ENCODE measurements at places on chromosomes 6 and 20.

DNA sequence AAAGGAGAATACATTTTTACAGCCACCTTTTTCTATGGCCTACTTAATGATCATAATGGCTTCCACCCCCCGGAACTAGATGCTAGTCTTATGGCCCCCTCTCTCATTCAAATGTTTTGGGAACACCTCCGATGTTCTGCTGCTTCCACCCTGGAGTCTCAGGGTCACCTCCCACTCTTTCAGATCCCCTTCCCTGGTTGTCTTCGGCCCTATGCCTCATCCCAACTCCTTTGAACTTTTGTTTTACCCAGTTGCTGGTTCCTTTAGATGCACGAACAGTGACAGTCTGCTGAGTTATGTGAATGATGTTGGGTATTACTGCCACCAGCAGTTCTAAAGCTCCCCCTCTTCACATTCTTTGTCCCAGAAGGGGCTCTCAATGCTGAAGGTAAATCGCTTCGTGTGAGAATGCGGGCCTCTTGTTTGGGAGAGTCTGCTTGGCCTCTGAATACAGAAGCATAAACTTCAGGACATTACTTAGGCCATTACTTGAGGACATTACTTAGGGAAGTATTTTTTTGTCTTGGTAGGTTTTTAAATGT lies 309.1 kb downstream of the SOX4 start:
- DNase-seq: no peak

DNA sequence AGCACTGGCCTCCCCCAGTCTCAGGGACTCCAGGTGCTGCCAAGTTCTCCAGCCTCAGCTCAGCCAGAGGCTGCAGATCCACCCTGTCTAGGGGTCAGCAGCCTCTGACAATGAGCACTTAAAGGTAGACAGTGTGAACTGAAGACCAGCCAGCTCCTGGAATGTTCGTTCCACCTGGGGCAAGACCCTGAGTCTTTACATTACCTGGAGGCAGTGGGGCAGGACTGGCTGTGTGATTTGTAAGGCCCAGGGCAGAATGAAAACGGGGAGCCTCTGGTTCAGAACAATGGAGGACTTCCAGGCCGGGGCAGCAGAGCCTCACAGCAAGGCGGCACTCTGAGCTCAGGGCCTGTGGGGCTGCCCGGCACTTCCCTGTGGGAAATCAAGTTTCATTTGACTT lies 65.0 kb downstream of the CTCFL start:
- no peak for DNase-seq

DNA sequence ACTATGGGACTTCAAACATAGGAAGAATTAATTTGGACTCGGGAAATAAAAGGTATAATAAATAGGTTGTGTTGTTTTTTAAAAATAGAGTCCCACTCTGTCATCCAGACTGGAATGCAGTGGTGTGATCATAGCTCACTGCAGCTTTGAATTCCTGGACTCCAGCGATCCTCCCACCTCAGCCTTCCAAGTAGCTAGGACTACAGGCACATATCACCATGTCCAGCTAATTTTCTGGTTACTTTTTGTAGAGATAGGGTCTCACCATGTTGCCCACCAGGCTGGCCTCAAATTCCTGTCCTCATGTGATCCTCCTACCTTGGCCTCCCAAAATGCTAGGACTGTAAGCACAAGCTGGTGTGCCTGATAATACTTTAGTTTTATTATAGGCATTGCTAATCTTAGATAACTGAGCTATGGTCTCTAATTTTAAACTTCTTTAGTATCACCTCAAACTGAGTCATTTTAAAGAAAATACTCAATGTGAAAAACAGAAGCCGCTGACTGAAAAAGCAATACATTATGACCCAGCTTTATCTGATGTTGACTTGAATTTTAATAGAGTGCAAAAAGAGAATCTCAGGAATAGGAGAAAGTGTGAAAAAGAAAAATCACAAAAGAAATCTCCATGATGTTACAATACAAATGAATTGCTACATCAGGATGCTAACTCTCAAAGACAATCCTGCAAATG lies 251.0 kb downstream of the RNGTT start:
- DNase-seq: no peak

- no peak for DNase-seq
Observed at GRCh38 chr6:72683797-72684196, 61.9 kb downstream of the KCNQ5 start.

DNA sequence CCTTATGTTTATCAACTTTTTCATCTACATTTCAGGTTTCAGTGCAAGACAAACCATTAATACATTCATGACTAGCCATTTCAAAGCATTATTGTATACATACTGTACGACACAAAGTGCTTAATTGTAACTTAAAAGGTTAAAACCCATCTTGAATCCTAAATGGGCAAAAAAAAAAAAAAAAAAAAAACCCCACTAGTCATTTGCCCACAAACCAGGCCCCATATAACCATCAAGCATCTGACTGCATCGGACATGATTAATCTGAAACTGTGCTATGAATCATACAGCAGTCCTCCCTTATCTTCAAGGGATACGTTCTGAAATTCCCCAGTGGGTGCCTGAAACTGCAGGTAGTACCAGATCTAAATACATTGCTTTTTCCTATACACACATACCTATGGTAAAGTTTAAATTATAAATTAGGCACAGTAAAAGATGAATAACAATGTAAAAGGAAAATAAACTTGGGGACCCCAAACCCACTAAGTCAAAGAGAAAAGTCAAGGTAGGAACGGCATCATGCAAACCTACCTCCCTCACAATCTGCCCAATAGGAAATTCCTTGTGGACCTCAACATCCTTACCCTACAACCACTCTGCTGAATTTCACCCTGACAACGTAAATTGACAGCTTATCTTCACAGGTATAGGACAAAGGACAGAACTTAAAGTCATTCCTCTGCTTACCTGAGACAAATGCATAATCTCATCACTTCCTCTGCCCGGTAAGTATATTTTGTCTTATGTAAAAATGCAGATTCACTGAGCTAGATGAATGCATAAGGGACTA lies 14.3 kb downstream of the B4GALT5 start:
- peak; percentile 44 for DNase-seq

DNA sequence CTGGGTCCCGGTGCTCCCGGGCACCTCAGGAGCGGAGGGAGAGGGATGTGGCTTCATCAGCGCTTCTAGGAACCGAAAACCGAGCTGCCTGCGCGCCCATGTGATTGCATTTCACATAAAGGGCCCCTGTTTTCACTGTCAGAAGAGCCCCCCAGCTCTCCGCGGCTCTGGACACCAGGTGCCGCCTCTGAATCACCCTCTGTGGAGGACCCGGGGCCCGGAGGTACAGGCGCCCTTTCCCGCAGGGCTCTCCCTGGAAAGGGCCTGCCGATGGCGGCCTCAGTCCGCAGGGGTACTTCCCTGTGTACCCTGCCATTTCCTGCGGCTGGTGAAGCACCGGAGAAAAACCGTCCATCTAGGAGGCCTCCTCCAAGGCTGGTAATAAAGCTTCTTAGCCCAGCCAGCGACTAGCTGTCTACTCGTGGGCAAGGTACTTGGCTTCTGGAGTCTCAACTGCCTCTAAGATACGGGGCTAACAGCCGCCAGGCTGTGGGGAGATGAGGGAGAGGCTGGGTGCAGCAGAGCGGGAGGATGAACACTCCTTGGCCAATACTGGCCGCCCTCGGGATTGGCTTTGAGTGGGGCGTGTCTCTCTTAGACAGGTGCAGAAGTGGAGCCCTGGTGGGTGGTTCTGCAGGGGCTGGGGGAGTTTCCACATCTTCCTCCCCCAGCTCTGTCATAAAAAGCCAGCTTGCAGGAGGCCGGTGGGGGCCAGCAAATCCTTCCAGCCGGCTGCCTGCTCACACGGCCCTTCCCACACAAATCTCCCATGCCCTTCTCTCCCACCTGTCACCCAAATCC lies 1.6 kb downstream of the PPP1R16B start:
- no peak for DNase-seq

DNA sequence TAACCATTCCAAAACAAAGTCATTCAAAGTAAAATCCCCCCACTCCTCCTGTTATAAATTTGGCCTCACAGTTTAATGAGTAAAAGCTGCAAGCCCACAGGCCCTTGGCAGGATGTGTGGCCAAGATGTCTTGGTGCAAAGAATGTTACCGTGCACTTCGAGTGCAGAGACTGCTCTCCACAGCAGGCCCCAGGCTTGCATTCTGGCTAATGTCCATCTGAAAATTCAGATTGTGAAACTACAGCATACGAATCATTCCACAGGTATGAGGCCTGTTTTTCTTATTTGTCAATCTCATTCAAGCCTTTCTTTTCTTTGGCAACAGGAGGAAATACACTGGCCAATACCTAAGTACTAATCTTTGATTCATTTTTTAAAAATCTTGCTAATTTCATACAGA lies 7.1 kb downstream of the RPS6KA2 start:
- no peak for DNase-seq

DNA sequence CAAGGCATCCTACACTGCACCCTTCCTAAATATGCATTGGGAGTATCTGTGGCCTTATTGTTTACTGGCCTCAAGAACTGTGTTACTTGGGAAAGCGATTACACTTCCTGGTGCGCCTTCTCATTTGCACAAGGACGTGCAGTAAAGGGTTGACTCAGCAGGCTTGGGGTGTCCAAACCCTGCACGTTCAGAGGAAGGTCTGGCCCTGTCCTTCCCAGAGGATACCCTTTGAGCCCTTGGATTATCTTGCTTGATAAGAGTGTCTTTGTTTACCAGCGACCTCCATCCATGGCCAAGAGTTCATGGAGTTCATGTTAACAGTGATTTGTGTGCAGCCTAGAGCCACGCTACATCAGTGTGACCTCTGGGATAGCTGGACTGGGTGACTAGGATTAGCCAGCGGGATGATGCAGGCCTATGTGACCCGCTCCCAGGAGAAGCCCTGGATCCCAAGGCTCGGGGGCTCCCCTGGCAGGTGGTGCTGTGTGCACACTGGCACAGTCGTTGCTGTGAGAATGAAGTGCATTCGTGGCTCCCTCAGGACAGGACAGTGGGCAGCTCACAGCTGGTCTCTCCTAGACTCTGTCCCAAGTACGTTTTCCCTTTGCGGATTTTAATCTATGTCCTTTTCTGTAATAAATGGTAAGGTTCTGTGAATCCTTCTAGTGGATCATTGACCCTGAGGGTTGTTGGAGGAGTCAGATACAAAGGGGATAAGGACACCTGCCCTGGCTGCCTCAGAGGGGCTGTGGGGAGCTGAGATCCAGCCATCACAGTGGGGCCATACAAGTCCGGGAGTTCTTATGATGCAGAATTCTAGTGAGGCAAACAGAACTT lies 73.5 kb downstream of the TTLL2 start:
- no peak for DNase-seq

DNA sequence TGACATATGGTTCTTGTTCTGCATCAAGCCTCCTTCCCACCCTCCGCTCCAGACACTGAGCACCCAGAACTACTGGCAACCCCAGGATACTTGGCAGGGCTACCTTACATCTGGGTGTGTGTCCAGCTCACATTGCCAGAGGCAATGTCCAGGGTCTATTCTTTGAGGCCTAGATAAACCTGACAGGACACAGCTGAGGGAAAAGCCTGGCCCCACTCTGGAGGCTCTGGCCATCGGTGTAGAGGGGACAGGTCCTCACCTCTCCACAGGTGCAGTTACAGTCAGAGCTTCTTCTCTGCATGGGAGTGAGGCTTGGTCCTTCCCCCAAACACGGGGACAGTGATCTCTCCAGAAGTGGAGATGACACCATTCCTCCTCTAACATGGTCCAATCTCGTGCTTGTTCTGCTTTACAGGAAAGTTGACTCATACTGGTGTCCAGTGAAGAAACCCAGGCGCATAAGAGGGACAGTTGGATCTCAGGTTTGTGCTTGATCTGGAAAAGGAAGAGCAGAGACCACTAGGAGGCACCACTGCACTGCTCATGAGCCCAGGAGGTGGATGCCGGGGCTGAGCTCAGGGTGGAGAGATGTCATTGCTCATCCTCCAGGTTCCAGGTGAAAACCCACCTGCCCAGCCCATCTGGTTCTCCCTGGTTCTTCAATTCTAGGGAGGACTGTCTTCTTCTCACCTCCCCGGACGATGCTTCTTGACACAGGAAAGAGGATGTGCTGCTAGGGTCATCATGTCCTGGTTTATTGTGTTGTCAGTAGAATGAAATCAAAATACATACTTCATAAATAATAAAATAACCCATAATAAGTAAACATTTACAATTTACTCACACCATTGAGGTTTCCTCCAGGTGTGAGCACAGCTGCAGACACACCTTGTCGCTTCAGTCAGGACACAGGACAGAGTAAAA lies 14.7 kb downstream of the HLA-F start:
- peak; percentile 62 for DNase-seq

GRCh38 chr6:143368426-143368825 lies 82.1 kb downstream of the ADAT2 start:
- DNase-seq: no peak

DNA sequence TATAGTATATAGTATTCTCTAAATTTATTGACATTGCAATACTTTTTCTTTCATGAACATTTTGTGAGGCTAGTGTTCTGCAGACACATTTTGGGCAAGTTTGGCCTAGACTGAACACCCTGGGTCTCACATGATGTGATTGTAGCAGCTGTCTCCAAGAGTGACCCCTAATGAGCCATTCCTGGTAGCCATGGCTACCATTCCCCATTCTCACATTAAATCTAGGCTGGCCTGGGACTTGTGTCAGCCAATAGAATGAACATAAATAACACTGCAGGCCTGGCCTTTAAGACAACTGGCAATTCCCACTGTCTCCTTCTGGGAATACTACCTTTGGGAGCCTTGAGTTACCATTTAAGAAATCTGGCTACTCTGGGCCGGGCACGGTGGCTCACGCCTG lies 38.0 kb upstream of the TASP1 start:
- no peak for DNase-seq

DNA sequence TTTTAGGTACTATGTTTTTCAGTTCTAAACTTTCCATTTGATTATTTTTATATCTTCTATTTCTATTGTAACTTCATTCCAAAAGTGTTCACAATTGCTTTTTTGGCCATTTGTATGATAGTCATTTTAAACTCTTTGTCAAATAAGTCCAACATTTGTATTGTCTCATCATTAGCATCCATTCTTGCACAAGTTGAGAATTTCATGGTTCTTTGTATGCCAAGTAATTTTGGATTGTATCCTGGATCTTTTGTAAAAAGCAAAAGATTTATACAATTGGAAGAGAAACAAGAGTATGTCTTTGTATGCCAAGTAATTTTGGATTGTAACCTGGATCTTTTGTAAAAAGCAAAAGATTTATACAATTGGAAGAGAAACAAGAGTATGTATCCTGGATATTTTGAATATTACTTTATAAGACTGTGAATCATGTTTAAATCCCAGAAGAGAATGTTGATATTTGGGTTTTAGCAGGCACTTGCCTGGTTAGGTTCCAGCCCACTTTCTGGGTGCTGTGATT lies 36.9 kb upstream of the NT5E start:
- no peak for DNase-seq

GRCh38 chr6:147279427-147279826 lies 75.2 kb downstream of the STXBP5 start:
- no peak for DNase-seq
